ENCODE measurements at places on chromosomes 1 and 21.

GRCh38 chr1:36769886-36770830 is 264.2 kb downstream of the GRIK3 start:
- peak; percentile 64 for DNase-seq

DNA sequence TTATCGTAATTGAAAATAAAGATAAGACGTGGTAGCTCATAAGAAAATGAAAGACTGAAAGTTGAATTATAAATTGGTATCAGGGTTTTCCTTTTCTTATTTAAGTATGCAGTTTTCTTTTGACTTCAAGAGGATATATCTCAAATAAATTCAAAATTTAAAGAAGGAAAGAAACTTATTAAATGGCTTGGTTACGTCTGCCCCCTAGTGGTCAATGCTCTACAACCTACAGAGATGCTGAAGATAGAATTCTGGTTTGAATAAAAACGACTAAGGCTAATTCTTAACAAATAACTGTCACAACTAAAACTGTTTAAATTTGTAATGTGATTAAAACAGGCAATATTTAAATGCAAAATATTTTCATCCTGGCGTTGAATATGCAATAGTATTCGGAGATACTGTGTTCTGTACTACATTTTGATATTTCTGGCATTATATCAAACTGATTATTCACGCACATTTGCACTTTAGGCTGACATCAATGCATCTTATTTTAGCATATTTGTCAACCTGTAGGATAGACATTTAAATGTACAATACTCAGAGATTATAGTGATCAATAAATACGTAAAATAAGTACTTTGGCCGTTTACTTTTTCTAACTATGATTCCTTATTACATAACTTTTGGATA is 26.8 kb downstream of the IFI44 start:
- DNase-seq, result peak; percentile 31

- no peak for DNase-seq
Observed at GRCh38 chr21:35367553-35367952, 318.5 kb upstream of the RUNX1 start.

DNA sequence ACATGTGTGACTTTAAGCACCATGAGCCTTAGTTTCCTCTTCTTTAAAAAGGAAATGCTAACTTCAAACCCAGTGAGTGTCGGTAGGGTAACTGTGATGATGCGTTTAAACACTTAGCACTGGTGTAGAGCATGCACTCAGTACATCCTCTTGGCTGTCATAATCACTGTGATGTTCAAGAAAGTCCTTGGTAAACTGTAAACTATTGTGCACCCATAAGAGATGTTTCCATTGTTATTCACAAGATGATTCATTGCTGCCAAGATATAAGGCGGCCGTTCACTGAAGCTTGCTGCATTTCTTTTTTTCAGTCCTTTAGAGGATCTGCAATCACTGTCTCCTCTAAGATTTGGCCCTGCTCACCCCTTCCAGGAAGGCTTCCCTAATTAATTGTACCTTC is 61.8 kb upstream of the DAB1 start:
- no peak for DNase-seq

DNA sequence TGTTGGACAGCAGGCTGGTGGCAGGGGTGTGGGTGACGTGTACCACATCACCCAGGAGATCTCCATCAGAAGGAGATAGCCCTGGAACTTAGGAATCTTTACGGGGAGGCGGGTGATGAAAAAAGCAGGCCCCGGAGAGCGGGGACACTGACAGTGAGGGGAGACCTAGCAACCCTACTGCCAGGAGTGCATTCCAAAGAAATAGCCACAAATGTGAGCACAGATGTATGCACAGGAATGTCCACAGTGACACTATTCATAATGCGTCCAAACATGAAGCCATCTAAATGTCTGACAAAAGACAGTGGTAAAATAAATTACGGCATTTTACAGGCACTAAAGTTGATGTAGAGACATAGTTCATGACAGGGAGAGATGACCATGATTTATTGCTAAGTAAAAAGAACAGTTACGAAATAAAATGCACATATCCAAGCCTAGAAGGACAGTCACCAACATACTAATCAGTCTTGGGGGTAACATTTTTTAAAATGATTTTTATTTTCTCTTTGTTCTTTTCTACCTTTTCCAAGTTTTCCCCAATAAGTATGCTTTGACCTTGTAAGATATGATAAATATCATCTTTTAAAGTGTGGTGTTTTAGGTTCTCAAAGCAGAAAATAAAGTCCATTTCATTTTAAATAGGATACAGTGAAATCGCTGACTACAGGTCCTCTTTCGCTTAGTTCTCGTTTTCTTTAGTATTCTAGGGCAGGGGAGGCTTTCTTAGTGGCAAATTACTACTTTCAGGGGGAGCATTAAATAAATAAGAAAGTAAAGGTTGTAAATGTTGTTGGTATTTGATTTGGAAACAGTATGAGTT is 21.3 kb downstream of the CD247 start:
- no peak for DNase-seq

DNA sequence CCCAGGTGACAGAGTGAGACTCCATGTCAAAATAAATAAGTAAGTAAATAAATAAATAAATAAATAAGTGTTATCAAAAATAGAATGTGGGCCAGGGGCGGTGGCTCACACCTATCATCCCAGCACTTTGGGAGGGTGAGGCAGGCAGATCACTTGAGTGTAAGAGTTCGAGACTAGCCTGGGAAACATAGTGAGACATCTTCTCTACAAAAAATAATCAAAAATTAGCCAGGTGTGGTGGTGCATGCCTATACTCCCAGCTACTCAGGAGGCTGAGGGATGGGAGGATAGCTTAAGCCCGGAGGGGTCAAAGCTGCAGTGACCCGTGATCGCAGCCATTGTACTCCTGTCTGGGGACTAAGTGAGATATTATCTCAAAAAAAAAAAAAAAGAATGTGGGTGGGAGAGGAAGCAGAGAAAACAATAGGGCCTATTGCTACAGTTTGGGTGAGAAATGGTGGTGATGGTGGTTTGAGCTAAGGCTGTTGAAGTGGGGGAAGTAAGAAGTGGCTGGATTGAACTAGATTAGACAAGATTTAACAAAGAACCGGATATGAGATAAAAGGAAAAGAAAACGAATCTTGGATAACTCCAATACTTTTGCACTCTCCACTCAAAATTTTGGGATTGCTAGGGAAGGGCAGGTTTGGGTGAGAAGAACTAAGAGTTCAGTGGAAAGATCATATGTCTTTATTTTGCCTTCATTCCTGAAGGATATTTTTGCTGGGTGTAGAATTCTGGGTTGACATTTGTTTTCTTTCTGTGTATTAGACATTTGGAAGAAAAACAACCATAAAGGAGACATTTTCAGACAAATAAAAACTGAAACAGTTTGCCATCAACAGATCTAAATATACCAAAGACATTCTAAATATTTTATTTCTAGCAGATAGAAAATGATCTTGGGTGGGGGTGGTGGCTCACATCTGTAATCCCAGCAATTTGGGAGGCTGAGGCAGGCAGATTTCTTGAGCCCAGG is 57.1 kb upstream of the SPOCD1 start:
- DNase-seq, result no peak

- DNase-seq, result peak; percentile 76
Observed at GRCh38 chr1:16082283-16083038, 9.0 kb upstream of the FAM131C start.

DNA sequence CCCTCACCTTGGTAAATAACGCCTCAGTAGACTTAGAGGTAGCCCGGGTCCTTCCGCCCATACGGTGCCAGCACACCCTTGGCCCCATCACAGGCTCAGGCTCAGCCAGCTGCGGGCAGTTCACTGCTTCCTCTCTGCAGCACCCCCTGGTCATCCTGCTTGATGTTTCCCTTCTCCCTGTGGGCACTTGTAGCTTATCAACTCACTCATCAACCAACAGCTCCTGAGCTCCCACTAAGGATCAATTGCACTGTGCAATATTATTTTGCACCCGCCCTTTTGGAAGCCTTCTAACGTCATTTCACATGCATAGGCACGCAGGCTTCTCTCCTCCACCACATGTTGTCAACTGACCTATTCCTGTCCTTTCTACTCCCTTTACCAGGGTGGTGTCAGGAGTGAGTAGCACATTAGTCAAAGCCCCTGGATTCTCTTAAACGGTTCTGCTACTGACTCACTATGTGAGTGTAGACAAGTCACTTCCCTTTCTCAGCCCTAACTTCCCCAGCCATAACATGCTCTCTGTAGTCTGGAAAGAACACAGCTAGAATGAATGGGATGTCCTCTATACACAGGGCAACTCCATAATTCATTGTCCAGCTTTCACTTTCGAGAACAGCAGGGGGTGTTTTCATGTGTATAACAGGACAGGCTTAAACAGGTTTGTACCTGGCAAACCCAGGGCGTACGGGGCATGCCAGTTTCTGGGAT is 47.1 kb upstream of the IRF2BP2 start:
- no peak for DNase-seq

- no peak for DNase-seq
Observed at GRCh38 chr1:118984722-118985639, 3.2 kb downstream of the TBX15 start.

GRCh38 chr21:18723171-18723570 is 319.6 kb upstream of the TMPRSS15 start:
- DNase-seq, result no peak

GRCh38 chr21:38438462-38438893 is 59.8 kb downstream of the ERG start:
- no peak for DNase-seq

- no peak for DNase-seq
Observed at GRCh38 chr1:56229186-56229585, 350.2 kb downstream of the PLPP3 start.

DNA sequence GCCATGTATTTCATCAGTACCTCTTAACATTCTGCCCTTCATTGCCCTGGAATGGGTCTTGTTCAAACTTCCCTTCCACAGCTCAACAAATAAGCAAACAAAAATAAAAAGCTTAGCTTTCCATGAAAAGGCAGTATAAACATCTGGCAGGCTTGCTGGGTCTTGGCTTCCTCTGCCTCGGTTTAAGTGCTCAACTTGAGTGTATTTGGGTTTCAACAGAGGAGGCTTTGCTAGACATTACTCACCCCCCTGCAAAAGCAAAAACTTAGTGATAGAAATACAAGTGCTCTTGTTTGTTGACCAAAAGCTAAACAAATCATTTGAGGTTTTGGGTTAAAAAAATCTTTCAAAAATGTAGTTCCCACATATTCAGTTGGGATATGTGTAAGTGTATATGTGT is 518.5 kb downstream of the PLPP3 start:
- no peak for DNase-seq

DNA sequence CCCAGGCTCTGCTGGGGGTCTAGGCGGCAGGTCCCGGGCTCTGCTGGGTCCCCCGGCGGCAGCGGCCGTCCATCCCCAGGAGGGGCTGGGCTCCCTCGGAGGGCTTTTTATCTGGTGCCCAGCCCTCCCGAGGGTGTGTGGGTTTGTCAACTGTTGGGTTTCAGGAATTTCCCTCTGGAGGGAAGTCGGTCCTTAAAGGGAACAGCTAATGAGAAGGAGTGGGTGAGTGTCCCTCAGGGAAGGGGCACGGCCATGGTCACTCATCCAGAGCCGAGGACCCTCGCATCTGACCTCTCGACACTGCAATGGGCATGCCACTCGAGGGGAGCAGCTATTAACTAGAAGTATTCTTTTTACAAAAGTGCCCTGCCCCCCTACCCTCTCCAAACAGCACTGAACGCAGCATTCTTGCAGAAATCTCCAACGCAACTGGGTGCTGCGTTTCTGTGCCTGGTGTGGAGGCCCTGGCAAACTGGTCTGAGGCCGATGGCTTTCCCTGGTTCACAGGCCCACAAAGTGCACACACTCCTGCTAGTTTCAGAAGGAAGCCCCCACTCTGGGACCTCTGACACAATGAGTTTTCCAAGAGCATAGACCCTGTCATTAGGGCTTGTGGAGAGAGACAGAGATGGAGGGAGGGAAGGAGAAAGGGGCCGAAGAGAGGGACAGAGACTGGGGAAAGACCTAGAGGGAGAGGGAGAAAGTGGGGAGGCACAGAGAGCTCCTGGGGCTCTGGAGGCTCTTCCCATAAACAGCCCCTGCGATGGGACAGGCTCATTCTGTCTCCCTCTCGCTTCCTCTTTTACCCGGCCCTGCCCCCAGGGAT is 1.0 kb upstream of the TSPEAR start:
- DNase-seq, result peak; percentile 18

GRCh38 chr1:87867626-87868025 is 538.9 kb downstream of the LMO4 start:
- no peak for DNase-seq

DNA sequence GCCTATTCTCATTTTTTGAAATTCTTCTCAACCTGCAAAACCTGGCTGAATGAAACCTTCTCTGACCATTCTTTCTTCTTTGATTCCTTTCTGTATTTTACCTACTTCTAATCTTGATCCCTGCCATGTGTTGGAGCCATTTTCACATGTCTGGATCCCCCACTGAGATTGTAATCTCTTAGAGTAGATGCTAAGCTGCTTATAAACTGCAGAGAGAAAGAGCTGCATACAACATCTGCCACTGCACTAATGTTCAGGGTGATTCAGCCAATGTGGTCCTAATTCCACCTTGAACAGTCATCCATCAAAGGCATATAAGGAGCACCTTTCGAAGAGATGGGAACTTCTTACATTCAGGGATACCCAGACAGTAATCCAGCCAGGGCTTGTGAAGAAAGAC is 16.2 kb upstream of the DAB1 start:
- DNase-seq, result peak; percentile 72

- no peak for DNase-seq
Observed at GRCh38 chr1:109481646-109482045, 2.1 kb upstream of the ATXN7L2 start.

DNA sequence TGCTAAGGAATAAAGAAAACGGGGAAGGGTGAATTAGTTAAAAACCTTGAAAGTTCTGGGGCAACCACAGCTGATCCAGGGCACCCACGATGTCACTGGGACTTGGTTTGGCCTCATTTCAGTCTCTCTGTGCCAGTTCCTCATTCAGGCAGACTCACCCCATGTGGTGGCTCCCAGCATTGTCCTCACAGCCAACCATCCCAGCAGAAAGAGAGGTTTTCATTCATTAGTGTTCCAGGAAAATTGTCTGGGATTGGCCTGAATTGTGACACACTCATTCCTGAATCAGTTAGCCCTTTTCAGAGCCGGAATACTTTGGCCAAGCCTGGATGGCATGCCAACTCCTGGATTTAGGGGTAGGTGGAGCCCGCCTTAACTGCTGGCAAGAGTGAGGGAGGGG is 367.7 kb downstream of the PRDM2 start:
- DNase-seq, result no peak

GRCh38 chr21:21714426-21714825 is 716.2 kb downstream of the NCAM2 start:
- no peak for DNase-seq

DNA sequence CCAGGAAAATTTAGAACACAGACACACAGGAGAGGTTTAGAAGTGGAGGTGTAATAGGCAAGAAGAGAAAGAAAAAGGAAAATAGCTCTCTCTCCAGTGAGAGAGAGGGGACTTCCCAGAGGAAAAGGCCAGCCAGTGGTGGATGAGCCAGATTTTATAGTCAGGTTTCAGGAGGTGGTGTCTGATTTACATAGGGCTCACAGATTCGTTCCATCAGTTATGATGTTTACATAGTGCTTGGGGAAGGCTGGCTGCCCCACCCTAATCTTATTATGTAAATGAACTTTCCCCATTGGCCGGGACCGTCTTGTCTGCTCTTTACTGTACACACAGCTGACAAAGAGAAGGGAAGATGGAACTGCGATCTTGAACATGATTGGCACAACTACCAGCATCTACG is 797.3 kb downstream of the PLA2G4A start:
- DNase-seq, result no peak

Measured in D341Med (cell line).